Astrocyte (in vitro differentiated cells and primary cell): ENCODE measurements at places on chromosomes 5 and 9.
A peak's percentile ranks its signal among the peaks of the same experiment; 100 is the strongest.

GRCh38 chr9:99660191-99660636 is 161.5 kb upstream of the NR4A3 start:
- H3K36me3 ChIP-seq = no peaks in the 10 kb centered on the region
- no peak overlapping the region for H3K27ac ChIP-seq
- no peak overlapping the region for H3K4me3 ChIP-seq
- no peaks in the 10 kb centered on the region for H3K27me3 ChIP-seq
- no peaks in the 10 kb centered on the region for H3K4me1 ChIP-seq

DNA sequence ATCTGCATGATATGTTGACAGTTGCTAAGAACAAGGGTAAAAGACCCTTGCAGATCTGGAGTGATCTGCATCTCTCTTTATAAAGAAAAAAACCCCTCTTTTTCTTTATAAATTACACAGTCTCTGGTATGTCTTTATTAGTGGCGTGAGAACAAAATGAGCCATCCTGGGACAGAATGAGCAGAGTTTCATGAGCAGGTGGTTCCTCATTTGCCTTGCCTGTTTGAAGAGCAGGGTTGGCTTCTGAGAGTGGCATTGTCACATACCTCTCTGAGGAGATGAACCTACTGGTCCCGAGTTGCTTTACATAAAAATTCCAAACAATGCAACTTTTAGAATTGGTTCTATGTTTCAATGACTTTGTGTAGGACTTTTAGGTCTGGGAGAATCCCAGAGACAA is 94.3 kb downstream of the INSYN2B start:
- H3K4me1 ChIP-seq = no peaks in the 10 kb centered on the region
- H3K4me3 ChIP-seq = no peak overlapping the region
- H3K27ac ChIP-seq = no peak overlapping the region
- H3K27me3 ChIP-seq = no peaks in the 10 kb centered on the region
- H3K36me3 ChIP-seq = peaks cover 17% of the 10 kb centered on the region
- DNase-seq = no peak

DNA sequence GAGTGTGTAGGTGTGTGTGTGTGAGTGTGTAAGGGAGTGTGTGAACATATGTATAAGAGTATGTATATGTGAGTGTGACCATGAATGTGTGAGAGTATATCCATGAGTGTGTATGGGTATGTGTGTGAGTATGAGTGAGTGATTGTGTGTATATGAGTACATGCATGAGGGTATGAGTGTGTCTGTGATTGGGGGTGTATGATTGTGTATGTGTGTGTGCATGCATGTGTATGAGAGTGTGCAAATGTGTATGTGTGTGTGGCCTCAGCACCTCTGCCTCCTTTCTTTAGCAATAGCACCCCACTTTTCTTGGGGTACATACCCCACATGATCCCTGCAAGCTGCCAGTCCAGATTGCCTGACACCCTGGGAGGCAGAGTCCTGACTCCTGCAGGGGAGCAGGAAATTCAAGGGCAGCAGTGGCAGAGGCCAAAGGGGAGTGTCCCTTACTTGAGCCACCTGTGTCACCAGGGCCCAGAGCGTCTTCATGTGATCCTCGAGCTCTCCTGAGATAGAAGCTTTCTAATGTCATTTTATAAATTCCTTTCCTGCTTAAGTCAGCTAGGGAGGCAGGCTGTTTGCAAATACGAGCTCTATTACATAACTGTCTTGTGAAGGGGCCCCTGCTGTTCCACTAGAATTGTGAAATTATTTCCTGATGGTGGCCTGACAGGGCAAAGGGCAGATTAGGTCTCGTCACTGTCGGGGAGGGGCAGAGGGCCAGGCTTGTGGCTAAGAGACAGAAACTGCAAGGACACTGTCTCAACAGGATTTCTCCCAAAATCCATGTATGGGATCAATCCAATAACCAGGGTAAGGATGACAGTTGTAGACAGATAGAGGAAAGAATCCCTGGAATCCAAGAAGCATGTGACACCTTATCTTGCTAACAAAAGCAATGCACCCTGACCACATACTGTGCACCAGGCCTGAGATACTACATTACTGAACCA is 389.1 kb downstream of the GADD45G start:
- no peak for DNase-seq
- H3K4me3 ChIP-seq = no peak overlapping the region
- no peaks in the 10 kb centered on the region for H3K4me1 ChIP-seq
- no peaks in the 10 kb centered on the region for H3K36me3 ChIP-seq
- H3K27me3 ChIP-seq = peaks cover 5% of the 10 kb centered on the region
- no peak overlapping the region for H3K27ac ChIP-seq

- H3K36me3 ChIP-seq = no peaks in the 10 kb centered on the region
- peaks cover 27% of the 10 kb centered on the region for H3K4me1 ChIP-seq
- H3K27ac ChIP-seq = no peak overlapping the region
- no peak overlapping the region for H3K4me3 ChIP-seq
- H3K27me3 ChIP-seq = no peaks in the 10 kb centered on the region
Observed at GRCh38 chr9:34654323-34655051, 2.5 kb downstream of the IL11RA start.

DNA sequence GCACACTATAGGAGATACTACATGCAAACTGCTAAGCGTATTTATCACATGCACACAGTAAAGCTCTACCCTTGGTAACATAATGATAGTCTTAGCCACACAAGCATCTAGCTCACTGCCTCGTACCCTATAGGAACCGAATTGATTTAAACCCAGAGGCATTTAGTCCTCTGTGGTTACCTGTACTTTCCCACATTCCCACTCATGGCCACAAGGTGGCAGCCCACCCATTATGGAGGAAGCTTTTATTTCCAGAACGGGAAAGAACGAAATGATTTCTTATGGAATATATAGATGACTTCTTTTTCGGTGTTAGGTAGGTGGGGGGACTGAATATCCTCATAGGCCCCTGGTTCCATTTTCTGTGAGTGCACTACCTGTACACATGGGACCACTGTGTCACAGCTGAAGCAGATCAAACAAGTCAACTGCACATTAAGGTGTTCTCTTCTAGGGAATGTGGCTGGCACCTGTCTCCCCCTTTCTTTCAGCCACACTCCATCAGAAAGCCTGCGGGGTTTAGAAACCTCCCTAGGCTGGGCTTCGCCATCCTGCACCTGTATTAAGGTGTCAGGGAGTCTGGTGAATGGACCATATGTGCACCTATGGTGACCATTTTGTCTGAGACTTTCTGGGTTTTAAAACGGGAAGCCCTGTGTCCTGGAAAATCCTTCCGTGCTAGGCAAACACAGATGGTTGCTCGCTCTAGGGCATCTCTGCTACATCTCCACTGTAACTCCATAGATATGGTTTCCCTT is 313.2 kb downstream of the SLIT3 start:
- peaks cover 5% of the 10 kb centered on the region for H3K27me3 ChIP-seq
- no peaks in the 10 kb centered on the region for H3K36me3 ChIP-seq
- no peak overlapping the region for H3K4me3 ChIP-seq
- no peak overlapping the region for H3K27ac ChIP-seq
- peak; percentile 22 for DNase-seq

- no peaks in the 10 kb centered on the region for H3K4me1 ChIP-seq
- no peaks in the 10 kb centered on the region for H3K36me3 ChIP-seq
- no peak overlapping the region for H3K27ac ChIP-seq
- no peaks in the 10 kb centered on the region for H3K27me3 ChIP-seq
- H3K4me3 ChIP-seq = no peak overlapping the region
Observed at GRCh38 chr9:79877943-79878602, 306.3 kb downstream of the TLE4 start.

DNA sequence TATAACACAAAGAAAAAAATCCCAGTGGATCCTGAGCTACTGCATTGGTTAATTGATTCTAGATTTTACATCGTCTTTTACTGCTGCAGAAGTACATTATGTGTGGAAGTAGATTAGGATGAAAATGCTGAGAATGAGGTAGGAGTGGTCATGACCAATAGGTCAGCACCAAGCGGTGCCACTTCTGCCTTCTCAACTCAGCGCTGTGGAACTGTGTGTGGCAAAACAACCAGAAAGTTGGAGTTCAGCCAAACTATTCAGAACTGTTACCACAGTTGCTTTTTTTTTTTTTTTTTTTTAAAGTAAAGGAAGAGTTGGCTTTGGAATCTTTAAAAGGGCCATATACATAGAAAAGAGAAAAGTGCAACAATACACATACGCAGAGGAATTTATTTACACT is 24.2 kb downstream of the POU5F2 start:
- peak; percentile 53 for DNase-seq
- H3K4me3 ChIP-seq = no peak overlapping the region
- H3K36me3 ChIP-seq = no peaks in the 10 kb centered on the region
- no peak overlapping the region for H3K27ac ChIP-seq
- no peaks in the 10 kb centered on the region for H3K4me1 ChIP-seq

DNA sequence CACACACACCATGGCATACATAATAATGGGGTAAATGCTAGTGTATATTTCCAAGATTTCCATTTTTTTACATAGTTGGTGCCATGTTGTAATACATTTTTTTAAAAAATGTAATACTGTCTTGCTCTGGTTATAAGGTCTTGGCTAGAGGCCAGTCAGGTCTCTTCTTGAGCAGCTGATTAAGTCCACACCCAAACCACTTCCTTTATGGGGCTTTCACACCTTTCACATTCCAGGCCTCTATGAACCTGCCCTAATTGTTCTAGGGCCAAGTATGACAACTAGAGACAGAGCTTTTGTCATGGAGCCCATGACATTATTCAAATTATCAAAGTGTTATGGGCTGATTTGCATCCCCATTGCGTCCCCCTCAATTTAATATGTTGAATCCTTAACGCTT is 495.6 kb upstream of the CTNND2 start:
- H3K4me3 ChIP-seq = no peak overlapping the region
- DNase-seq = no peak
- H3K27ac ChIP-seq = no peak overlapping the region
- H3K27me3 ChIP-seq = no peaks in the 10 kb centered on the region
